Caco-2 (cell line): ENCODE measurements at places on chromosomes 11 and 22. TPM values are rescaled to one million over a fixed set of nuclear protein-coding genes. Genes with fewer than 3 reads are reported as not detected.

Gene LINC01488
- 0.12 TPM in 1 of 2 replicates, not detected in the other for total RNA-seq

Gene PIH1D2
- total RNA-seq, result 2.6 and 2.7 TPM in 2 replicates

Gene GNAZ
- 0.48 and 0.95 TPM in 2 replicates for total RNA-seq

Gene DDIAS
- total RNA-seq, result 20.1 and 22.0 TPM in 2 replicates

Gene SLC43A1
- total RNA-seq, result 71.7 and 80.5 TPM in 2 replicates

Gene GRAP2
- total RNA-seq, result not detected in 2 replicates

Gene SPI1
- not detected in 2 replicates for total RNA-seq

Gene CATSPER1
- total RNA-seq, result not detected in 2 replicates

Gene LUZP2
- total RNA-seq, result not detected in 2 replicates

Gene AMOTL1
- total RNA-seq, result 60.8 and 64.6 TPM in 2 replicates

Gene TAF6L
- 26.8 and 30.1 TPM in 2 replicates for total RNA-seq

Gene SLC5A1
- 0.23 and 0.81 TPM in 2 replicates for total RNA-seq

Gene TREH
- total RNA-seq, result not detected in 2 replicates

Gene POU2F3
- not detected in 2 replicates for total RNA-seq

Gene ENTHD1
- total RNA-seq, result not detected in 2 replicates

Gene ST14
- 298 and 304 TPM in 2 replicates for total RNA-seq

Gene BATF2
- 0.79 and 1.4 TPM in 2 replicates for total RNA-seq

Gene POU2AF2
- total RNA-seq, result not detected in 2 replicates

Gene TMEM191B
- total RNA-seq, result 8.6 and 9.6 TPM in 2 replicates

Gene FGF4
- total RNA-seq, result not detected in 2 replicates

Gene CRYBA4
- total RNA-seq, result 0.68 TPM in 1 of 2 replicates, not detected in the other

Gene MMP27
- not detected in 2 replicates for total RNA-seq

Gene APOL5
- total RNA-seq, result not detected in 2 replicates

Gene OR2AT4
- not detected in 2 replicates for total RNA-seq

Gene MOV10L1
- 0.30 TPM in 1 of 2 replicates, not detected in the other for total RNA-seq

Gene ZP1
- total RNA-seq, result not detected in 2 replicates

Gene CCDC87
- total RNA-seq, result 1.0 TPM in 2 replicates

Gene MCAT
- 23.5 and 23.8 TPM in 2 replicates for total RNA-seq
